ENCODE measurements at places on chromosomes 11 and 22.

DNA sequence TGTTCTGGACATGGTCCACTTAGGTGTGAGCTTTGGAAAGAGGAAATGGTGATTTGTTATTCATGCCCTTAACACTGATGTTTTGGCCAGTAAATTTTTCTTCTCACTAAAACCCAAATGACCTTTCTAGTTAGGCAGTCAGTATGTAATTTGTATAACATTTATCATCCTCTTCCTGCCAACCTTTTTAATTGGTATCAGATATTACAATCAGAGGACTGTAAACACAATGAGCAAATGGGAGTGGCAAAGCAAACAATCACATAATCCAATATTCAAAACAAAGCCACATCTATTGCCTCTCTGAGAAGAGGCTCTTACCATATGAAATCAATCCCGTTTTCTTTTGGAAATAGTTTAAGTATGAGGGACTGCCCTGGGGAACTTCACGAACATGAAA, 49.1 kb downstream of the BBOX1 start:
- no peak for DNase-seq

- no peak for DNase-seq
Measured at GRCh38 chr11:47067401-47067800, 109.3 kb downstream of the ARFGAP2 start.

DNA sequence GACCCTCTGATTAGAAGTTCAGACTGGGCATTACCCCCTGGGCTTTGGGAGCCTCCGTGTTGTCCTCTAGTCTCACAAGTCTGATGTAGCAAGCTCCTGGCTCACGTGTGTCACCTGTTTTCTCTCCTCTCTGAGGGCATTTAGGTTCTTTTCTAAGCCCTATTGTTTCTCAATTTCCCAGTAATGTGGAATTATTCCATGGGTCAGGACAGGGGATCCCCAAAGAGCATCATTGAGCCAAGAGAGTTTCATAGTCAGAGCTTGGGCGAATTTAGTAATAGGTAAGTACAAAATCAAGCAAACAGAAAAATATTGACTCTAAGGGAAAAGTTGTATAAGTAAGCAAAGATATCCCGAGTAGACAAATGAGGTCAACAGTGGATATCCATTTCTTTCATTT, 57.3 kb downstream of the PPP6R2 start:
- no peak for DNase-seq

DNA sequence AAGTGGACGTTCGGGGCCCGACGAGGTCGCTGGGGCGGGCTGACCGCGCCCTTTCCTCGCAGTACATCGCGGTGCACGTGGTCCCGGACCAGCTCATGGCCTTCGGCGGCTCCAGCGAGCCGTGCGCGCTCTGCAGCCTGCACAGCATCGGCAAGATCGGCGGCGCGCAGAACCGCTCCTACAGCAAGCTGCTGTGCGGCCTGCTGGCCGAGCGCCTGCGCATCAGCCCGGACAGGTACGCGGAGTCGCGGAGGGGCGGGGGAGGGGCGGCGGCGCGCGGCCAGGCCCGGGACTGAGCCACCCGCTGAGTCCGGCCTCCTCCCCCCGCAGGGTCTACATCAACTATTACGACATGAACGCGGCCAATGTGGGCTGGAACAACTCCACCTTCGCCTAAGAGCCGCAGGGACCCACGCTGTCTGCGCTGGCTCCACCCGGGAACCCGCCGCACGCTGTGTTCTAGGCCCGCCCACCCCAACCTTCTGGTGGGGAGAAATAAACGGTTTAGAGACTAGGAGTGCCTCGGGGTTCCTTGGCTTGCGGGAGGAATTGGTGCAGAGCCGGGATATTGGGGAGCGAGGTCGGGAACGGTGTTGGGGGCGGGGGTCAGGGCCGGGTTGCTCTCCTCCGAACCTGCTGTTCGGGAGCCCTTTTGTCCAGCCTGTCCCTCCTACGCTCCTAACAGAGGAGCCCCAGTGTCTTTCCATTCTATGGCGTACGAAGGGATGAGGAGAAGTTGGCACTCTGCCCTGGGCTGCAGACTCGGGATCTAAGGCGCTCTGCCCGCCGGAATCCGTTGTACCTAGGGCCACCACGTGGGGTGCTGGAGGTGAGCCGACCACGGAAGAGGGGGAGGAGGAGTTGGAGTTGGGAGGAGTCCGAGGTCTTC, 771 bp downstream of the MIF start:
- peak; percentile 37 for DNase-seq

GRCh38 chr22:41762980-41763779, 37.3 kb upstream of the CCDC134 start:
- no peak for DNase-seq

GRCh38 chr22:19430890-19431541, 517 bp downstream of the HIRA start:
- no peak for DNase-seq

- DNase-seq, result no peak
Measured at GRCh38 chr22:40452730-40453487, 82.5 kb downstream of the SGSM3 start.

DNA sequence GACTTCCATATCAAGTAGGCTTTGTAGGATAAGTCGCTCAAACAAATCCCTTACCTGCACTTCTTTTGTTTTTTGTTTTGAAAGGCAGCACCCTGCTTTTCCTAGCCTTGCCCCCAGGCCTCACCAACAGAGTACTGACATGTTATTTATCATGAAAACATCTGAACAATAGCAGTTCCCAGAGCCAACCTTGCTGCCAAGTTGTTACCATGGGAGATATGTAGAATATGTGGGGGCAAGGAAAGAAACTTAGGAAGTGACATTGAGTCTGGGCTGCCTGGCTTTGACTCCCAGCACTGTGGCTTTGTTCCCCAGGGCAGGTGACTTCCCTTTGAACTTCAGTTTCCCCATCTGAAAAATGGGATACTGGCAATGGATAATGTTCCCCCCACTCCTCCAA, 53.4 kb upstream of the CRYBB3 start:
- DNase-seq, result no peak

DNA sequence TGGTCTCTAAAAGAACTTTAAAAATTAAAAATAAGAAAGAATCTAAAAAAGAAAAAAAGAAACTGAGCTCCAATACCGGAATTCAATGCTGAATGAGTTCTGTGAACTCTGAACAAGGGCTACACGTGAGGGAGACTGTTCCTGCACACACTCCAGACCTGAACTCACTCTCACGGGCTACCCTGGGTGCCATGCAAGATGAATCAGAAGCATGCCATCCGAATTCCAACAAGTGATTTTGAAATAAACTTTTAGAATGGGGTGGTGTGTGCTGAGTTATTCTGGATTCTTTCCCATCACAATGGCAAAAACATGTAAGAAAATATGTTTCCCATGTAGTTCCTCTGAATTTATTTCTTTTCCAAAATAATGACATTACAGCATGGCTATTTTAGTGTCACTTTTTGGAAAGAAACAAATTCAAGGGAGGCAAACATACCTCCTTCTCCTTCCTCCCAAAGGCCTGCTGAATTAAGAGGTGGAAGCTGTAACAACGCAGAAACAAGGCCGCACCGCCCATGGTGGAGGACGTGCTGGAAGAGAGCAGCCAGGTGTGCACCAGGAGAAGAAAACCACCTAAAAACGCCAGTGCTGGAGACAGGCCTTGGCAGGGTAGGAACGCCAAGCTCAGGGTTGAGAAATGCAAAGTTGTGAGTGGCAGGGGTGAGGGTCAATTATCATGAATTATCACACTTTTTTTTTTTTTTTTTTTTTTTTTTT, 63.2 kb upstream of the ARFGAP3 start:
- DNase-seq, result no peak

GRCh38 chr11:3671334-3672254, at the start of gene CHRNA10:
TSS of gene CHRNA10 (minus strand) at chr11:3671384. CDS start at chr11:3671312, 72 bp downstream.
- no peak for DNase-seq

DNA sequence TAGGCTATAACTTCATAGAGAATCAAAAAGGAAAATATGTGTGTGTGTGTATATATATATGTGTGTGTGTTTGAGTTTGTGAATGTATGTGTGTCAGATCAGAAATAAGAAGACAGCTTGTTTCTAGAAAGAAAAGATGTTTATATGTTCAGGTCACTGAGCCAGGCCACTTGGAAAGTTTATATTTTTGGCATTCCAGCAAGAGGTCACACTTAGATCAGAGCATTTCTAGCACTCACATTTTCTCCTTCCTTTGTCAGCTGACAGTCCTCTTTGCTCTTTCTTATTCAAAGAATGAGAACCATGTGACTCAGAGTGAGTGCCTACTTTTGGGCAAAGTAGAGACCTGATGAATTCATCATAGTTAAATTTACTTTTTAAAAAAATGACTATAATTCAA, 22.9 kb downstream of the RAB38 start:
- DNase-seq, result no peak

DNA sequence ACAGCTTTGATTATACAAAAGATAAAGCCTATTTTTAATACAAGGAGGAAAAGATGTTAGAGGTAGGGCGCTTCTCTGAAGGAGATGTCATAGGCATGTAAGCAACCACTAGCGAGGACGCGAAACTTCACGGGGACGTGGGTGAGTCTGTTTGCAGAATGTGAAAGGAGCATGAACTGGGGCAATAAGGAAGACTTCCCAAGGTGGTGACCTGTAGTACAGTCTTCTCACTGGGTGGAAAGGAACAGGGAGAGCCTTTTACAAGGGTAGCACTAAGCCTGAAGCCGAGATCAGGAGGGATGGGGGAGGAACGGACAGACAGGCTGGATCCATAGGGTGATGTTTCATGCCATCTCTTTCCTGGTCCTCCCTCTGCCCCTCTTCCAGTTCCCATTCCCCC, 10.0 kb upstream of the MICAL2 start:
- no peak for DNase-seq

- DNase-seq, result no peak
Measured at GRCh38 chr11:69640995-69641581, at the start of gene CCND1. TSS of gene CCND1 (plus strand) at chr11:69641156. CDS start at chr11:69641314, 158 bp downstream.

- no peak for DNase-seq
Measured at GRCh38 chr22:49433717-49434611, 393.7 kb downstream of the BRD1 start.

DNA sequence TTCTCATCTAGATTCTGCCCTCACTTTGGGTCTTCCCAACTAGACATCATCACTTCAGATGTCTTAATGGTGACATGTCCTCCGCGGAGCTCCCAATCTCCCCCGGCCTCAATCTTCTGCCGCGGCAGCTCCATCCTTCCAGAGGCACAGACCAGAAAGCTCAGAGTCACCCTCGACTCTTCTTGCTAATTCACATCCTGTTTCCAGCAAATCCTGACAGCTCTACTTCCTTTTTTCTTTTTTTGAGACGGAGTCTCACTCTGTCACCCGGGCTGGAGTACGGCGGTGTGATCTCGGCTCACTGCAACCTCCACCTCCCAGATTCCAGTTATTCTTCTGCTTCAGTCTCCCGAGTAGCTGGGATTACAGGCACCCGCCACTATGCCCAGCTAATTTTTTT, 54.5 kb downstream of the CACNG2 start:
- DNase-seq, result no peak

GRCh38 chr11:2989006-2989405, 3.1 kb downstream of the NAP1L4 start:
- DNase-seq, result no peak

GRCh38 chr22:44860311-44860710, 107.9 kb downstream of the ARHGAP8 start:
- no peak for DNase-seq

DNA sequence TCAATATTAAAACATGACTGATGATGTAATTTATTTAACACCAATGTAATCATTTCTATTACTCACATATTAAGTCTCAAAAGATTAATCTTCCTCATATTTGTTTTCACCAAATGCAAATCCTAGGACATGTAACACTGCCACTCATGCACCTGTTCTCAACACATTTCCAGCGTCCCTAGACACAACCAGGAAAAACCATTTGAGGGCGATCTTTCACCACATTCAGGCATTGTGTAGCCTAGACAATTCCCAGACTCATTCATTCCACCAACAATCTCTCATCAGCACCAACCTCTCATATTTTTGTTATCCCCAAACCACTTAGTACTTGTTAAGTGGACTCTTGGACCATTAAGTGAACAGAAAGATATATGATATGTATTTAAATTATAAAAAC, 66.1 kb downstream of the SLC36A4 start:
- no peak for DNase-seq

GRCh38 chr11:120959189-120959588, 64.7 kb upstream of the TBCEL start:
- DNase-seq, result no peak

GRCh38 chr22:22812031-22812905, 75.3 kb upstream of the IGLL5 start:
- DNase-seq, result no peak

- no peak for DNase-seq
Measured at GRCh38 chr22:43085658-43086606, 3.3 kb downstream of the TTLL1 start.

- DNase-seq, result no peak
Measured at GRCh38 chr22:26134654-26135330, 34.5 kb upstream of the SEZ6L start.

DNA sequence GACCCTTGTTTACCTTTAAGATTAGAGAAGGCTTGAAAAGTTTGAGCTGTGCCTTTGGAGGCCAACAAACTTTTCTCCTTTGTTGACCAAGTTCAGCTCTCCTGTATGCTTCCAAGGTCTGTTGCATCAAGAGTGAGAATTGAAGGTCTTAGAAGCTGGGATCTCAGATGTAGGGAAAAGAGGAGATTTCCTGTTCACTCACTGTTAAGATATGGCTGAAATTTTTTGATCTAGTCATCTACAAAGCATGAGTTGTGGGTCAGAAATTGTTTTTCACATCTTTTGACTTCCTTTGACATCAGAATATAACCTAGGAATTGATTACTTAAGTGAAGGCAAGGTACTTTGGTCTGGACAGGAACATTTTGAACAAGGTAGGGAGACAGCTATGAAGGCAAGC, 12.1 kb downstream of the OR51B4 start:
- DNase-seq, result no peak

DNA sequence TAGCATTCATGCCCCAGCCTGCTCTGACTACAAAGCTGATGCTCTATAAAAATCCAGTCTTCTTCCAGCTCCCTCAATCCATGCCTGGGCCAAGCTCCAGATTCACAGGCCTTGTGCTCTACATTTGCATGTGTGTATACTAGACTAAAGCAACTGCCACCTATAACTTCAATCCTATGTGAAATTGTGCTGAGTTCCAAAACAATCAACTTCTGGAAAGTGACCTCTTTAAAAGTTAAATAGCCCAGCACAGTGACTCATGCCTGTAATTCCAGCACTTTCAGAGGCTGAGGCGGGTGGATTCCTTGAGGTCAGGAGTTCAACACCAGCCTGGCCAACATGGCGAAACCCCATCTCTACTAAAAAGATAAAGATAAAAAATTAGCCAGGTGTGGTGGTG, 114.3 kb upstream of the ZC3H12C start:
- no peak for DNase-seq

DNA sequence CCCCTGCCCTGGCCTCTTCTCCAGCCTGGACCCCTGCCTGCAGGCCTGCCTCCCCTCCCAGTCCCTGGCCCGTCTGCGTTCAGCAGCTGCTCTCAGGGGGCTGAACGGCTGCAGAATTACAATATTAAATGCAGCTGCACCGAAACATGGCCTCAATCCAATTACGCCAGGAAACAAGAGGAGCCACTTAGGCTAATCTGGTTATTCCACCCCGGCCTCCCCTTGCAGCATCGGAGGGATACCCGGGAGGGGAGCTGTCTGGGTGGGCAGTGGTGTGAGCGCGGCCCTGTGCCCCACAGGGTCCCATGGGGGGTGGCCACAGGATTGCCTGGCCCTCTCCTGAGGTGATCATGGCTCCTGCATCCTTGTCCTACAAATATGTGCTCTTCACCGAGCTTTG, 42.6 kb downstream of the FLRT1 start:
- no peak for DNase-seq

Data from activated CD4-positive, CD25-positive, alpha-beta regulatory T cell (primary cell).